GM23248 (cell line): ENCODE measurements at places on chromosomes 3 and 15. TPM values are rescaled to one million over a fixed set of nuclear protein-coding genes. Genes with fewer than 3 reads are reported as not detected.

PLA2G4E gene
- total RNA-seq = not detected in 2 replicates

DNA sequence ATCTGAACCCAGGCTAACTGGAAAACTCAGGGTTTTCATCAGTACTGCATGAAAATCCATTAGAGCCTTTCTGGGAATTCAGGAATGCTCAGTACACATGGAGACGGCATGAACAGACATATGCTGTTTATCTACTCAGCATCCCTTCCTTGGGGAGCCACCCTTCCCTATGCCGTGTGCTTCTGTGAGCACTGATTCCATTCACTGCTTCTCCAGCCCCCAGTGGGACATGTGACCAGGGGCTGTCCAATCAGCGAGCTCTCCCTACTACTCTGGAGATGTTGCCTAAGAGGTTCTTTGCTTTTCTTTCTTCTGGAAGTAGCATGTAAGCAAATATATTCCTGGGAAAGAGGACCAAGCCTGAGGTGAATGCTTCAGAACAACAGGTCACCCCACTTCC lies 5.6 kb upstream of the PCOLCE2 start:
- DNase-seq = no peak

DNA sequence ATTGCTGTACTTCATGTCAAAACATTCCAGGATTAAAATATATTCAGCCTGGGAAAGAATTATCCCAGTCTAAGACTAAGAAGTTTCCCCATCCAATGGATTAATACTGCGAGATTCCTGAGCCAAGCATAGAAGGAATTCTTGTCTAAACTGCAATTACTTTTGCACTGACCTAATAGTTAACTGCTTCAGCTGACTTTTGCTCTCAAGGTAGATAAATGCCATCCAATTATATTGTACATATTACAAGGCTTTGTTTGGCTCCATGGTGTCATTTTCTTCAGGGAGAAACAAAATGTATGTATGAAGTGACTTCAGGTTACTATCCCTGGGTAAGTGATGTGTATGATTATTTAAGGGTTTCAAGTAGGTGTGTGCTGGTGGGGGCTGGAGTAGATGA lies 6.1 kb upstream of the IFT57 start:
- no peak for DNase-seq

DNA sequence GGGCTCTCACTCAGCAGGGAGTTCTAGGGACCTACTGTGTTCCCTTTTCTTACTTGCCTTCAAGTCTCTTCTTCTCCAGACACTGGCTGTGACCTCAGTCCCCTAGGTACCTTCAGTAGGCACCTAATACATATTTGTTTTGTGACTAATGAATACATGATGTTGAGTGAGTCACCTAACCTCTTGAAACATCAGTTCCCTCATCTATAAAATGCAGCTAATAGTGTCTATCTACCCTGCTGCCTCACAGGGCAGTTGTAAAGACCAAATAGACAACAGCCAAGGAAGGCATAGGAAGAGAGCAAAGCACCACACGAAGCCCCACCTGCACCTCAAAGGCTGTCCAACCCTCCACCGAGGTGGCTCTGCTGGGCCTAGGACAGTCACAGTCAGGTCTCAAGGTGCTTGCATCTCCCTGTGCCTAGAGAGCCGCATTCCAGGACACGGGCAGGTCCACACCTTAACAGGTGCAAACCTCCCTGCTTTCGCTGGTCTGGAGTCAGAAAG lies 29.1 kb downstream of the DAPK2 start:
- DNase-seq = peak; percentile 80

- DNase-seq = no peak
Observed at GRCh38 chr15:60626051-60626450, 147.1 kb upstream of the ICE2 start.

PLCL2 gene
- total RNA-seq = 3.7 and 5.1 TPM in 2 replicates

CSPG4 gene
- total RNA-seq = 25.8 and 27.6 TPM in 2 replicates

SELENOS gene
- total RNA-seq = 98.7 and 98.9 TPM in 2 replicates

CHMP2B gene
- 53.1 and 59.3 TPM in 2 replicates for total RNA-seq

DNA sequence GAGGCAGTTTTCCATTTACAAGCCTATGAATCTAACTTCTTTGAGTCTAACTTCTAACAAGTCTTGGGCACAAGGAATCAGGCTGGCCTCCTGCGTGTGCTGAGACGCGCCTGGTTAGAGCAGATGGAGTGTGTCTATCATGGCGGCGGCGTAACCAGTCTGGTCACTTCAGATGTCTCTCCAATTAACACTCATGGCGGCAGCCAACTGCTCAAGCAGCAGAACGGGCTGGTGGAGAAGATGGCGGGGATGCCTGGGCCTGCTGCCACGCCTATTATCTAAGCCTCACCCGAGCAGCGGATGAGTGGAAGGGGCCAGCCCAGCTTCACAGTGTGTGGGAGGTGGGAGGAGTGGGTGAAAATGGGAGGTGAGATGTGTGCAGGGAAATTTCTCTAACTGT lies 246.4 kb upstream of the TPRG1 start:
- DNase-seq = no peak

CFAP91 gene
- not detected in 2 replicates for total RNA-seq

TFRC gene
- total RNA-seq = 106 and 107 TPM in 2 replicates

GUCA1C gene
- not detected in 2 replicates for total RNA-seq

DNA sequence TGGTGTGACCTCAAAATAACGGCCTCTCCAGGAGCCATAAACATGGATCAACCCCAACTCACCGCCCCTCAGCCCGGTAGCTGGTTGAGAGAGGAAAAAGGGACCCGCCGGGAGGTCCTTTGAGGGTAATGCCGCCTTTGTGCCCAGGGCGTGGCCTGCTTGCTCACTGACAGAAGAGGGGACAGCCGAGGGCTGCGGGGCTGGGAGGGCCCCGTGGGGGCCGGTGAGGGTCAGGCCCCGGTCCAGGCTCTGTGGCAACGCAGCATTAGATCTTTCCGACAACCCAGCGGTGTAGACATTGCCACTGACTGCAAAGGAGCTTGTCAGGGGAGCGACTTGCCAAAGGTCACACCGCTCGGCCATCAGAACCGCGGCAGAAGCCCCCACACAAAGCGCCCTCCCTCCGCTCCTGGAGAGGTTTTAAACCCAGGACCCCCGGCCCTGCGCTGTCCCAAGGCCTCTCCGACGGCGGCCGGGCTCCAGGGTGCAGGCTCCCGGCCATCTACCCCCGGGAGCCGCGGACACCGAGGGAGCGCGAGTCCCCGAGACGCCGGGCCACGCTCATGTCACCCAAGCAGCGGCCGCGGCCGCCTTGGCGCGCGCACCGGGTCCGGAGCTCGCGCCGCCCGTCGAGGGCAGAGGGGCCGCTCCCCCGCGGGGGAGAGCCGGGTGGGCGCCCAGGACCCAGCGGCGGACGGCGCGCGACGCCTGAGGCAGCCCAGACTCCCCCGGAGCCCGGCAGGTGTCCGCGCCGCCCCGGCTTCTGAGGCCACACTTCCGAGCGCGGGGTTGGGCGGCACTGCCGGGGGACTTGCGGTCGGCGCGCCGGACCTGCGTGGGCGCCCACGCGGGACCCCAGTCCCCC lies 975 bp downstream of the PCSK6 start:
- no peak for DNase-seq

- DNase-seq = no peak
Observed at GRCh38 chr3:65864357-65864904, 174.3 kb downstream of the MAGI1 start.

SPTBN5 gene
- total RNA-seq = 0.11 and 0.25 TPM in 2 replicates

DNA sequence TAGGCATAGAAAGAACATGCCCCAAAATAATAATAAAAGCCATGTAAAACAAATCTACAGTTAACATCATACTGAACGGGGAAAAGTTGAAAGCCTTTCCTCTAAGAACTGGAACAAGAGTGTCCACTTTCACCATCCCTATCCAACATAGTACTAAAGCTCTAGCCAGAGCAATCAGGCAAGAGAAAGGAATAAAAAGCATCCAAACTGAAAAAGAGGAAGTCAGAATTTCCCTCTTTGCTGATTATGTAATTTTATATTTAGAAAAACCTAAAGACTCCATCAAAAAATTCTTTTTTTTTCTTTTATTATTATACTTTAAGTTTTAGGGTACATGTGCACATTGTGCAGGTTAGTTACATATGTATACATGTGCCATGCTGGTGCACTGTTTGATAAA lies 661.6 kb upstream of the CBLB start:
- DNase-seq = no peak

DNA sequence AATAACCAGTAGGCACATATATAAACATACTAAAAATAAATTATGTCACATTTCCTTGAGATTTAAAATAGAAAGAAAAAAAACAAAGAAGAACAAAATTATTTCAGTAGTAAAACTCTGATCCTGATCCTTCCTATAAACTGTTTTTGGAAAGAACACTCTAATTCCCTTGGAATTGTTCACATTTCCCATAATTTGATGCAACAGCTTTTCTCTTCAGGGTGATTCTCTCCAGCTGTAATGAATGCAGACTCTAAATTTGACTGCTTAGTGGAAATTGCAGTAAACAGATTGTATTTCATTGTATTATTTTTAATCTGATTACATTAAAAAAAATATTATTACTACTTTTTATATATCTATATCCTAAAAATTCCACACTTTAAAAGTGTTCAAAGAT lies 70.2 kb upstream of the ABI3BP start:
- no peak for DNase-seq

- DNase-seq = peak; percentile 0
Observed at GRCh38 chr3:84959470-84960271, 882 bp downstream of the CADM2 start.

FBXL2 gene
- 3.2 and 3.4 TPM in 2 replicates for total RNA-seq

GRCh38 chr3:119035014-119035346 lies 334 bp upstream of the IGSF11 start:
- no peak for DNase-seq

SEMA3F gene
- total RNA-seq = 3.2 and 3.5 TPM in 2 replicates

DNA sequence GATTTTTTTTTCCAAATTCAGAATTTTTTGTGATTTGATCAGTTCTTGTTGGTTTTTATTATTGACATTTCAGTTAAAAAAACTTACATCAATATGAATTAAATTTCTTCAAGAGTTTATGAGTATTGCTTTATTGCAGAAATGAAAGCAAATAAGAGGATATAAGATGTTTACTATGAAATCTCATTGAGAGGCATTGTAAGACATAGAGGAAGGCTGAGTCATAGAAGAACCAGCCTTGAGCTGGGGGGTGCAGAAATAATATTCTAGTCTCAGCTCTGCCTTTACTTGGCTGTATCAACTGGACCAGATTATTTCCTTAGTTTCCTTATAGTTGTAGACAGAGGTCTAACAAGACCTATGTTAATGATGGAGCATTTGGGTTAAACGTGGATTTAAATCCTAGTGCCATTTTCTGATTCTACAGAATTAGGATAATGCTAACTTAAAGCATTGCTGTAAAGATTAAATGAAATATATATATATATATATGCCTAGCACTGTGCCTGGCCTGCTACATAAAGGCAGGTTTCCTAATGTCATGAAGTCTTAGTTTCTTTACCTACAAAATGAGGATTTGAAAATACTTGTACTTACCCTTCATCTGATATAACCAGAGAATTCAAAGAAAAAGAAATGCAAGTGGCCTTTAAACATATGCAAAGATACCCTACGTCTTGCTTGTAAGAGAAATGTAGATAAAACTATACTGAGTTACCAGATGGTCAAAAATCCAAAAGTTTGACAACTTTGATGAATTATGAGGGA lies 7.3 kb downstream of the FAM98B start:
- peak; percentile 59 for DNase-seq

GOLGA8R gene
- total RNA-seq = 0.65 and 1.0 TPM in 2 replicates

DNA sequence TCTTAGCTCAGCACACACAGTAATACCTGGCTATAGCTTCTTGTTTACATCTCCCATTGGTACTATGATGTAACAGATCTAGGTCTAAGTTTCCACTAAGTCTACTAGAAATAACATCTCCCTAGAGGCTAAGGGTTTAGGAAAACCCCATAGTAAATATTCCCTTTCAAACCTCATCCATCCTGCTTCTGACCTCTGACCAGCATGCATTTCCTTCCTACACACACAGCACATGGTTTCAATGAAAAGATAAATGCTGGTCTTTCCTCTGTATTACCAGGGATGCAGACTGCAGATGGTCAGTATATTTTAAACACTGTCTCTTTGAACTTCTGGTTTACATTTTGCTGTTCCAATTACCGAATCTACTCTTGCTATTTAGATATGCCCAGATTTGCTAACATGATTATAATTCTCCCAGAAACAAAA lies 96.6 kb downstream of the EFL1 start:
- no peak for DNase-seq

- no peak for DNase-seq
Observed at GRCh38 chr3:159760046-159760445, 228.6 kb upstream of the IL12A start.

CHST2 gene
- total RNA-seq = 10.4 and 12.0 TPM in 2 replicates

XYLB gene
- 4.1 and 4.8 TPM in 2 replicates for total RNA-seq

DNA sequence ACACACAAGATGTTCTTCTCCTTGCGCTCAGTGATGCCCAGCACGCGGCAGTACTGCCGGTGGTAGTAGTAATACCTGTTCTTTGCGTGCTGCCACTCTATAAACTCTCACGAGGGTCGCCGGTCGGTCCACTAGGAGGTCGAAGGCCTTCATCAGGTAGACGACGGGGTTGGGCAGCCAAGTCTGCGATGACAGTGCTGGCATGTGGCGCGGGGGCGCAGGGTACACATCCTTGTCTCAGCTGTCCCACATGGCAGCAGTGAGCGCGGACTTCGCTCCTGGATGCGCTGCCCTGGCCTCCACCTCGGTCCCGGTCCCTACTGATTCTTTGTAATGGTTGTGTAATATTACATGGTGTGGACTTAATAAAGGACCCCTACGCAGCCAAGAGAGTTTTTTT lies 50.1 kb upstream of the CGNL1 start:
- no peak for DNase-seq

ST8SIA2 gene
- not detected in 2 replicates for total RNA-seq

DNA sequence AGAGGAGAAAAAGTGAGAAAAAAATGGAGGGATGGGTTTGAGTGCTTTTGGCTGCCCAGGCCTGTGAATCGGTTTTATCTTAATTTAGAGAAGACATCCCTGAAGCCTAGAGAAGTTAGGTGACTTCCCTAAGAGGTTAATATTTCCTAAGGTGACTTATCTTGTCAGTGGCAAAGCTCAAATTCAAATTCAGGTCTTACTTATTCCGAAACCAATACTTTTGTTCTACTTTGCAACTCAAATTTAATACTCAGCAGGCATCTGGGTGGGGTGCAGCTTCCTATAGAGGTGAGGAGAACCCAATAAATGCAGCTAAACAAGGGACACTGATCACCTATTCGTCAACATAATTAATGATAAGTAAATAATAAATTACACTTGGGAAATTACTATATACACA lies 54.9 kb upstream of the MYRIP start:
- no peak for DNase-seq

- no peak for DNase-seq
Observed at GRCh38 chr3:119589102-119589773, 8.4 kb upstream of the PLA1A start.

GRCh38 chr3:126058666-126059065 lies 25.3 kb downstream of the SLC41A3 start:
- no peak for DNase-seq

IL5RA gene
- total RNA-seq = not detected in 2 replicates

- DNase-seq = peak; percentile 88
Observed at GRCh38 chr3:58577269-58577821, at the start of gene FAM107A. Gene FAM107A (minus strand): TSS chr3:58577391. CDS start chr3:58569860, 7,531 bp downstream.

DNA sequence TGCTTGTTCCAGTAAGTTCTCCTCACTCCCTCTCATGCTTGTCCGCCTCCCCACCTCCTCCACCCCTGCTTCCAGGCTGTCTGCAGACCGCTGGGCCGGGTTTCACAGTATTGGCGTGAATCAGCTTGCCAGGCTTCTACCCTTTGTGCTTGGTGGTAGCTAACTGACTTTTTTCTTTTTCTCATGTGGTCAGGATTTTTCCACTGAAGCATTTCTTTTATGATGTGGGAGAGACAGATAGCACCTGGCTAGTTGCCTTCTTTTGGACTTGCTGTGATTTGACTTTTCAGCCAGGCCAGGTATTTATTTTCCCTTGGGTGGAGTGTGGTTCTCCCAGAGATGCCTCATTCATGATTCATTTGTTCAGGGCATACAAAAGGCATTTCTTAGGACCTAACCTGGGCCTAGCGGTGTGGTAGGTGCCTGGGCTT lies 60.6 kb downstream of the ST6GAL1 start:
- peak; percentile 31 for DNase-seq

ALAS1 gene
- total RNA-seq = 21.2 and 33.9 TPM in 2 replicates
